Stimulated activated naive CD4-positive, alpha-beta T cell treated with Interleukin-2 at 50 U/mL for 16 hours (primary cell): ENCODE measurements at places on chromosomes 1 and 21.

DNA sequence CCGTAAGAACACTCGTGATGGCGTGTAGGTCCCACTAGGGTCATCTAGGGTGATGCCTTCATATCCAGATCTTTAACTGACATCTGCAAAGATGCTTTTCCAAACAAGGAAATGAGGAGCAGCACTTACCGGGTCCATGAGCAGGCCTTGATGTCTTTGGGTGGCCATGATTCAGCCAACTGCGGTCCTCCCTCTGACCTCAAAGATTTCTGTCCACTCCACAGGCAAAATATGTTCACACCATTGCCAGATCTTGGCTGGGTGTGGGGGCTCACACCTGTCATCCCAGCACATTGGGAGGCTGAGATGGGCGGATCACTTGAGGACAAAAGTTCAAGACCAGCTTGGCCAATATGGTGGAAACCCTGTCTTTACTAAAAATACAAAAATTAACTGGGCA is 18.2 kb downstream of the TRPM2 start:
- no peak for DNase-seq

- DNase-seq, result no peak
Observed at GRCh38 chr1:19327301-19327700, 15.2 kb downstream of the SLC66A1 start.

GRCh38 chr1:12420171-12420570 is 190.3 kb downstream of the VPS13D start:
- DNase-seq, result no peak

GRCh38 chr1:176705585-176705984 is 242.6 kb downstream of the PAPPA2 start:
- no peak for DNase-seq

GRCh38 chr1:63833363-63834119 is 59.7 kb downstream of the ROR1 start:
- DNase-seq, result no peak

DNA sequence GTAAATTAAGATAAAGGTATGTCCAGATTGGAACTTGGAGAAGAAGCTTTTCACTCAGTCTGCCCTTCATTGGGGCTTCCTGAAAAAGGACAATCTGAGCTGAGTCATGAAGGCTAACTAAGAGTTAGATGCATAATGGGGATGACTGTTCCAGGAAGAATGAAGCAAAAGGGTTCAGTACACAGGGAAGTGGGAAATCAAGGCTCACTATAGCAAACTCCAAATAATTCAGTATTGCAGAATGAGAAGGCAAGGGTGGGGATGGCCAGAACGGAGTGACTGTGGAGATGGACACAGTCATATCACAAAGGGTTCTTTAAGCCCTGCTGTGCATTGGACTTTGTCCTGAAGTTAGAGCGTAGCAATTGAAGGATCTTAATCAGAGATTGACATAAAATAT is 158.3 kb downstream of the FGGY start:
- no peak for DNase-seq

DNA sequence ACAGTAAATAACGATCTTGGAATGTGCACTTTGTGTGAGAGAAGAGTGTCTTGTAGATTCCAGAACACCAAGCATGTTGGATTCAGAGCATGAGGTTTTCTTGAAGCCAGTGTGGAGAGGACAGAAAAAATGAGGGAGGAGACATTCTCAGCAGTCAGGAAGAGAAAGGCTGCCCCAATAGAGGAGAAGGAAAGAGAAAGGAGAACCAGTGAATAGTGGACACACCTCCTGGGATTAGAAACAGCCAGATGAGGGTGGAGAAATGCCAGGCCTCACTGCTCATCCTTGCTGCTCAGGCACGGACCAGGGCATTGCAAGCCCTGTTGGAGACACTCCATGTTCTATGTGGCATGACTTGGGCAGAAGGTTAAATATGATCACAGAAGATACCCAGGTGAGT is 69.0 kb upstream of the KAZN start:
- no peak for DNase-seq

- no peak for DNase-seq
Observed at GRCh38 chr1:183905508-183906113, 100.7 kb downstream of the RGL1 start.

DNA sequence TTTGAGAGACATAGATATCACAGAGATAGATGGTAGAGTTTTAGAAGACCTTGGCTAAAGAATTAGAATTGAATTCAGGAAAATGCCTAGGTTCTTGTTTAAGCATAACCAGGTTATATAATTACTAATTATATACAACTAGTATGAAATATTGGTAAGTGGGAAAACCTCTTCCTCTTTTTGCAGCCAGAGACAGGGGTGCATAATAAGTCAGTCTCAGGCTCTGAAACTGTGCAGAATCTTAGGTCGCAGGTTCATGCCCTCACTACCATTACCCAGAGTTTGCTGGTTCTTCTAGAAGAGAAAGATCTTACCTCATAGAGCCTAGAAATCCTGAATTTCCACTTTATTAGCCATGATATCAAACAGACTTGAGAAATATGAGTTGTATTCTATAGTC is 183.3 kb downstream of the NEK7 start:
- DNase-seq, result no peak
